ENCODE measurements at places on chromosomes 11 and 22.

GRCh38 chr11:11247086-11247485 lies 106.0 kb downstream of the CSNK2A3 start:
- no peak for DNase-seq

- no peak for DNase-seq
These were observed 50.1 kb downstream of the FBLN1 start for GRCh38 chr22:45552580-45553350.

DNA sequence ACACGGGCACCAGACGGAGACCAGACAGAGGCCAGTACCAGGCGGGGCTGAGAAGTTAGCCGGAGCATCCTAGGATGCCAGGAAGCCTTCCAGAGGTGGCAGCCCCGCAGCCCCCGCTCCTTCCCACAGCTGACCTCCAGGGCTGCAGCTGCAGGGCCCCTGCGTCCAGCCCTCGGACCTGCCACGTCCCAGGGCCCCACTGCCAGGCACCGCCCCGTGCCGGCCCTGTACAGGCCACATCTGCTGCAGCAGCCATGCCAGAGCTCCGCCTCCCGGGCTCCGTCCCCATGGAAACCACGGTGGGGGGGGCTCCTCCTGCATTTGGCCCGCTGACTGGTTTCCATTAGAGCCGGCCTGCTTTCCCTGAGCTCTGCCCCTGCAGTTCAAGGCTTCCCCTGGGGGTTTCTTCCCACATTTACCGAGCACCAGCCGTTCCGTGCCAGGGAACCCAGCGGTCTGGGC lies 62.5 kb upstream of the PPARA start:
- DNase-seq = peak; percentile 74

DNA sequence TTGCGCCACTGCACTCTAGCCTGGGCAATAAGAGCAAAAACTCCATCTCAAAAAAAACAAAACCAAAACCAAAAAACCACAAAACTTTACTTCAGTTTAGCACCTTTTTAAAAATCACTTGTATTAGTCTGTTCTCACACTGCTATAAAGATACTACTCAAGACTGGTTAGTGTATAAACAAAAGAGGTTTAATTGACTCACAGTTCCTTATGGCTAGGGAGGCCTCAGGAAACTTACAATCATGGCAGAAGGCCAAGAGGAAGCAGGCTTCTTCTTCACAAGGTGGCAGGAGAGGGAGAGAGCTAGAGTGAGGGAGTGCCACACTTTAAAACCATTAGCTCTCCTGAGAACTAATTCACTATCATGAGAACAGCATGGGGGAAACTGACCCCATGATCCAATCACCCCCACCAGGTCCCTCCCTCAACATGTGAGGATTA lies 261.3 kb downstream of the TMEM135 start:
- DNase-seq = no peak

Measured in liver (tissue), 10 donors.